Activated CD4-positive, alpha-beta T cell treated with anti-CD3 and anti-CD28 coated beads for 1 hour (primary cell): ENCODE measurements at places on chromosomes 2 and 18.

GRCh38 chr2:235740821-235741220 is 247.0 kb downstream of the AGAP1 start:
- DNase-seq, result no peak

DNA sequence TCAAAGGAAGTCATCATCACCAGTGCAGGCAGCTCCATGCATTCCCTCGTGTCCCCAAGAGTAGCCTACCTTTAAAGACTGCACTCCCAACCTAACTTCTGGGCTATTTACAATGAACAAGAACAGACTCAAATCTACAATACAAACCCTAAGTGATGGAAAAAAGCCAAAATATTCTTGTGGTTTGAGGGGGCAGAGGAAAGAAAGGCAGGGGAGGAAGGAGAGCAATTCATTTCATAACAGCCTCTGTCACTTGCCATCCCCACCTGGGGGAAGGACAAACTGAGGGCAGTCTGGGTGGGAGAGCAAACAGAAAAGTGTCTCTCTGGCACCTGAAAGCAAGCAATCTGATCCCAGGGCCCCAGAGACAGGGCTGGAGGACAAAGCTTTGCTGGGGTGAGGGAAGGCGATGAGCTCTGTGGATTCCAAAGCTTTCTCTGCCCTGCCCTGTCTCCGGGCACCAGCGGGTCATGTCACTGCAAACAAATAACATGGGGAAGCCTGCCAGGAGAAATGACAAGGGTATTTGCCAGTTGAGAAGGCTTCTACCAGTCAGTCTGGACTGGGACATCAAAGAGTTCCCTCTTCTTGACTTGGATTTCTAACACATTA is 528.0 kb upstream of the TNP1 start:
- DNase-seq, result no peak

GRCh38 chr2:17030047-17030446 is 364.4 kb upstream of the CYRIA start:
- DNase-seq, result no peak

DNA sequence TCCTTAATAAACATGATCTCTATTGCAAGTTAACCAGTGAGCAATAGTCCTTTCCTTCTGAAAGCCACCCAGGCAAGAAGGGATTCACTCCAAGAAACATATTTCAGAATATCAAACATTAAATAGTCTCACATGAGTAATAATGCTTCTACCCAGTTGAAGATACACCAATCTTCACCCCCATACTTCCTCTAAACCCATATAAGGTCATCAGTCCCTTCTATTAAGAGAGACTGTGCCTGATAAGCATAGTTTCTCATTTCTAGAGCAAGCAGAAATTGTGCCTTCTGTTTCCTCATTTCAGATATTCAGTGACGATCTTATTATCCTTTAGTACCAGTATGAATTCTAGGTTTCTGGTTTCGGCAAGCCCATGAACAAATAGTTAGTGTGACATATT is 64.6 kb downstream of the DSEL start:
- no peak for DNase-seq

- DNase-seq, result no peak
These were observed 96.0 kb downstream of the TMEM17 start for GRCh38 chr2:62410015-62410453.

- DNase-seq, result no peak
These were observed 20.5 kb downstream of the IL18R1 start for GRCh38 chr2:102376052-102376591.

GRCh38 chr2:3242747-3243369 is 134.8 kb downstream of the EIPR1 start:
- peak; percentile 14 for DNase-seq

- DNase-seq, result no peak
These were observed 1491.2 kb downstream of the LRP1B start for GRCh38 chr2:140639628-140640027.

DNA sequence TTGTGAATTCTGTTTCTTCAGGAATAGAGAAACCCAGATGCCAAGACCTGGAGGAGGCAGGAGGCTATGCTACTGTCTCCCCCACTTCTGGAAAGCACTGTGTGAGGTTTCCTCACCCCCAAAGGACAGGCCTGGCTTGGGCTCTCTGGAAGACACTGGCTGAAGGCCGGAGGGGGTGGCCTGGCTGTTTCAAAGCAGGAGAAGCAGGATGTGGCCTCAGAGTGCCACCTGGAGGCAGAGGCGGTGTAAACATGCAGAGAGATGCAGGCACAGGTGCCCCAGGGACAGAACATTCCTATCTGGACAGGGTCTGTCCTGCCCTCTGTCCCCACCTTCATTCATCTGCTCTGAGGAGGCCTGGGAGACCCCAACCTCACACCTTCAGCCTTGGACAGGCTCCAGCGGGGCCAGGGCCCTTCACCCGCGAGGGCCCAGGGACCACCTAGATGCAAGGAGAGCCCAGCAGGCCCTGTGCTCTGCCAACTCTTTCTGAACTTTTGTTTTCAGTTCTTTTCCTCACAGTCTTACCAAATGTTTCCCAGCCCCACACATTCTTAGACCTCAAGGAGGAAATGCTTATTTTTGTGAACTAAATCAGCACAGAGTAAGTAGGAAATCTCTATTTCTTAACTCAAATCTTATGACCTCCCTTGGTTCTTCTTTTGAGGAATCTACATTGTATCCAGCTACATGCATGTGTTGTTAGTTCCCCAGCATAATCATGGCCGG is 79.2 kb downstream of the LONRF2 start:
- peak; percentile 14 for DNase-seq
